ENCODE measurements at places on chromosomes 11 and 22. TPM values are rescaled to one million over a fixed set of nuclear protein-coding genes. Genes with fewer than 3 reads are reported as not detected.
A peak's percentile ranks its signal among the peaks of the same experiment; 100 is the strongest.

GRCh38 chr11:33735271-33736147 lies 714 bp downstream of the CD59 start:
- DNase-seq, result peak; percentile 36

DNA sequence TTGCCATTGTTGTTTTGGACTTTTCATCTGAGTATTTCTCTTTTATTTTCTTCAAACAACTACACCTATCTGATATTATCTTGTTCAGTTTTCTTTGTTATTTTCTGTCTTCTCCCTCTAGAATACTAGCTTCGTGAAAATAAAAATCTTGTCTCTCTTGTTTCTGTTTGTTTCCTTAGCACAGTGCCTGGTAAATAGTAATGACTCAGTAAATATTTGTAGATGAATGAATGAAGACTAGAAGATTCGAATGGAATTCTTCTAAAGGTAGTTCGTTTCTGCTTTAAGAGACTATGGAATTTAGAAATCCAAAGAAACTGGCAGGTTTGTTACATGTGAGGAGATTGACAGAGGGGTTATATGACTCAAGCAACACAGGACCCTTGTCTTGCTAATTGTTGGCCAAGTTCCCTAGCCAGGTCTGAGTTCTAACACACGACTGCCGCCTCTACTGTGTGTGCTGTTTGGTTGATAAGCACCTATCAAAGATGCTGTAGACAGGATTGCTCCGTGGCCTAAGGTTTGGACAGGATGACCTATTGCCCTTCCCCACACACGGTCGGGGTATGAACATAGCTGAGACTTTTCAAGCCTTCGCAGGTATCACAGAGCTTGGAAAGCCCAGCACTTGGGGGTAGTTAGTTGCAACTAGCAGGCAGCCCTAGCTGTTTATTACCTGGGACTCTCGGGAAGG lies 831 bp upstream of the TMEM135 start:
- DNase-seq, result no peak

DNA sequence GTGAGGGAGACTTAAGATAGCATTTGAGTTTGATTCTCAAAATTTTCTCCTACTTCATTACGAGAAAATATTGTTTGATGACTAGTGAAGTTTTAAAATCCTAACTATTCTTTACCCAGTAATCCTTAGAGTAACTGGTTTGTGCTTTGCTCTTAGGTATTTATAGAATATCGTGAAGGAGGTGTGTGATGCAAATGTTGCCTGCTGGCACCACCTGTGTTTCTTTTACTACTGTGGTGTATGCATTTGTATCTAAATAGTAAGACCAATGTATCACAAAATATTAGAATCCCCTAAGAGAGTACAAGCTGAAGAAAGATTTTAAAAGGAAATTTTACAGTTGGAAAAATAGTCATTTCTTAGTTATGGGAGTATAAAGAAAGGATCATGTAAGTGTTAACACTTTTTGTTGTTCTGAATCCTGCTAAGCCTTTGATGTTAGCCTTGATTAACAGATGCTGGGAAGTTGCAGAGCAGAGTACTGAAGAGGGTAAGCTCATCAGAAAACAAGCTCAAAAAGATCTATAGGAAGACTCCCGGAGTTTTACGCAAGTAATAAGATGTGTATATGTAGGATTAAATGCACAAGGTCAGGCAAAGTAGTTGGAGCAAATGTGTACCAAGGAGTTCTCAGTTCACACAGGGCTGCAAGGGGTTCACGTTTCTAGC lies 102.2 kb upstream of the SLC6A5 start:
- no peak for DNase-seq

DNA sequence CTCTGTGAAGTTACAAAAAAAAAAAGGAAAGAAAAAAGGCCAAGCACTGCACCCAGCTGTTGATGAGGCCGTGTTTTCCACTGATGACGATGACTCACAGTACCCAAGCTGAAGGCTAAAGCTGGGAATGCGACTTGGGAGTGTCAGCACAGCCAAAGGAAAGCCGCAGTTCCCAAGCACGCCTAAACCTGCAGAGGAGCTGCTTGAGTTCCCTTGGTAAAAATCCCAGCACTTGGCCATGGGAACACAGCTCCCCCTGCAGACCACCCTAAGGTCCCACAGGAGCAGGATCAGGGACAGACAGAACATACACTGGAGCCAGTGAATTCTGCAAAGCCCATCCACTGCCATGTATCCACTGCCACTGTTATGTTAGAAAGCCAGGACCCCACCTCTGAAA lies 39.9 kb downstream of the SERGEF start:
- DNase-seq, result no peak

- DNase-seq, result no peak
These were observed 22.7 kb downstream of the NAV2 start for GRCh38 chr11:19735157-19735908.

DNA sequence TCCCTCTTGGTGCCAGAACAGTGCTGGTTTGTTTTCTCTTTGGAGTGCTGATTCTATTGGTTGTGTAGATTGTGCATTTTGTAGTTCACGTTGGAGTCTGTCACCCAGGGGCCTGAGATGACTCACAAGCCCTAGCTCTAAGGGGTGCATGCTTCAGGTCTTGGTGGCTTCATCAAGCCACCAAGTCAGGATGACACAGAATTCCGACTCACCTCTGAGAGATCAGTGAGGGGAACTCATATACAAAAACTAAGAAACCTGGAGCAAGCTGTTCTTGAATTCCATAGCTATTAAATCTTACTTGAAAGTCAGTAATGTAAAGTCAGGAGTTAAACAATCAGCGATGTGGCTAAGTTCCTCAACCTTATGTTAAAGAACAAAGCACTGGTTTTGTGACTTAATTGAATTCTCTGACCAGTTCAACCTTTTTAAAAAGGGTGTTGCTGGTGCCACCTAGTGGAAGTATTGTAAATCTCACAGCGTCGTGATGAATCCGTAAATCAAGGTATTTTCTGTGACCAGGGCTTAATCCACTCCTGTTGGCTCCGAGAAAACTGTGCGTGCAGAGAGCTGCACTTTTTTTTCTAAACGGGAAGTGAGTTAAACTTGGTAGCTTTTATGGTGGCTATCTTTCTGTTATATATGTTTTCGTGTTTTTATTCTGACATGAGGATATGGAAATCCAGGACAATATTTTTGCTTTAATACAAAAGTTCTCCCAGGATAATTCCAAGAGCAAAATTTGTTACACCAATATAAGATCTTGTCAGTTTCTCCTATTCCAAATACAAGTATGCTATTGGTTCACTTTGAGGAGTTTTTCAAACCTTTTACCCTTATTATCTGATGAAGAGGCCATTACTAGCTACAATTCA lies 14.6 kb downstream of the MMP13 start:
- DNase-seq, result peak; percentile 35

DNA sequence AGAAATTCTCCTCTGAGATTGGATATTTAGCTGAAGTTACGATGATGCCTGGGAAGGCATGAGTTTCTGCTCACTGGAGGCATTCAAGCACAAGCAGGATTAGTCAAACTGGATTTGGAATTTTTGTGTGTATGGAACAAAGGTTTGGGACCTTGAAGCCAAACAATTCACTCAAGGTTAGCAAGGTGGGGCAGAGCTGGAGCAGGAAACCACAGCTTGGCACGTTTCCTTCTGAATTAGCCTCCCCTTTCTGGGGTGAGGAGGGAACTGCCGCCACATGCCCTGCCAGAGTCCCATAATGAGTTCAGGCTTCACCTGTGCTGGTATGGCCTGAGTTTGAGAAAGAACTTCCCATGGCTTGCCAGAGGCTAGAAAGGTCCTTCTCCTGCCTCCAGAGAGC lies 50.9 kb upstream of the RRAS2 start:
- no peak for DNase-seq

DNA sequence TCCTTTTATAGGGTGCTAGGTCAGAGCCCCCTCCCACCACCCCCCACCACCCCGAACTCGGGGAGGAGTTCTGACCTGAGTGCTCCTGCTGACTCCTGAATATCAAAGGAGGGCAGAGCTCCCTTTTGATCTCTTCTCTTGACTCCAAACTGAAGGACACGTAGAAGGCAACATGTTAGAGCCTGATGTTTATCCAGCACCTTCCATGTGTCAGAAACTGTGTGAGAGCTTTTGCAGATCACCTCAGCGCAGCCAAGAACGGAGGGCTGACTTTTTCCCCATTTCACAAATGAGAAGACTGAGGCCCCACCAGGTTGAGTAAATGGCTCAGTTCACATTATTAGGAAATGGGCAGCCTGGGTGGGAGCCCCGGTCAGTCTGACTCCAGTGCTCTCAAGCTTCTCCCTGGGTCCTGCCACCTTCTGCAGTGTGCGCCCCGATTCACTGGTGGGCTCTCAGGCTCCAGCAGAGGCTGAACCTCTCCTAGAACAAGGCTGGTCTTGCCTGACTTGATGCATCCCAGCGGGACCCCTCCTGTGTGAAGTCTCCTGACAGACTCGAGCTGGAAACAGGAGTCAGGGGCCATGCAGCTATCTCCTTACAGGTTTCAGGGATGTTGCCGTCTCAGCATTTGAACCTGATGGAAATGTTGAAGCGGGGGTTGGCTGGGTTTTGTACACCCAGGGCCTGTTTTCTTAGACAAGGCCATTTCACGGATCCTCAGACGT lies 98.5 kb downstream of the TSPAN18 start:
- no peak for DNase-seq

- no peak for DNase-seq
These were observed 13.8 kb upstream of the TEF start for GRCh38 chr22:41367680-41368542.

DNA sequence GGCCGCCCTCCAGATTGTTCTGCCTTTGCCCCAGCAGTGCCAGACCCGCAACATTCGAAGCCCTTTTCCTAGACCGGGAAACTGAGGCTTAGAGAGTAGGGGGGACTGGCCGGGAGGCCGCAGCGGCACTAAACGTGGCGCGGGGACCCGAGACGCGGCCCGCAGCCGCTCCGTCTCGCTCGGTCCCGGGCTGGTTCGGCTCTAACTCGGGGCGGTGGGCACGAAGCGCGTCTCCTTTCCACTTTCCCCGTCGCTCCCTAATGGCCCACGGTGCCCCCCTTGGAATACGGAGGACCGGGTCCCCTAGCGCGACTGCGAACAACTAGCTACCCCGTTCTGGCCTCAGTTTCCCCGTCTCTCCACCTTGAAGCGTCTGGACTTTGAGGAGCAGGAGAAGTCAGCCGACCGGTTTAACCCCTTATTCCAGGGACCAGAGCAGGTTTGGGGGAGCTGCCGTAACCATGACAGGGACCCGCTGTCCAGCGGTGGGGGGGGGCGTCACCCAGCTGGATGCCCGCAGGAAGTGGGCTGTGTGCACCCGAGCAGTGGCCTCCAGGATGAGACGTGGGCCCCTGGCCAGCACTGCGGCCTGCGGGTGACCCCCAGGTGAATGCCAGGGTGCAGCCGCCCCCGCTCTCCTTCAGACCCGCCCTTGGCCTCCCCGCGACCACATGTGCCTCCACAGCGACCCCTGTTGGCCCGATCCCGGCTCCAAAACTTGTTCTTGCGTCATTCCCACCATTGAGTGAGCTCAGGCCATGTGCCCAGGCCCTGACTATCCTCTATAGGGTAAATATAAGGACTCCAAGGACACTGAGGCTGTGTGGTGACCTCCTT lies 1.1 kb downstream of the CDC42EP1 start:
- DNase-seq, result peak; percentile 60

The MS4A3 gene
- total RNA-seq, result 4.2 TPM

The TMEM132A gene
- not detected for total RNA-seq

Data from naive thymus-derived CD4-positive, alpha-beta T cell (primary cell).